ENCODE measurements at places on chromosomes 2 and 18.

DNA sequence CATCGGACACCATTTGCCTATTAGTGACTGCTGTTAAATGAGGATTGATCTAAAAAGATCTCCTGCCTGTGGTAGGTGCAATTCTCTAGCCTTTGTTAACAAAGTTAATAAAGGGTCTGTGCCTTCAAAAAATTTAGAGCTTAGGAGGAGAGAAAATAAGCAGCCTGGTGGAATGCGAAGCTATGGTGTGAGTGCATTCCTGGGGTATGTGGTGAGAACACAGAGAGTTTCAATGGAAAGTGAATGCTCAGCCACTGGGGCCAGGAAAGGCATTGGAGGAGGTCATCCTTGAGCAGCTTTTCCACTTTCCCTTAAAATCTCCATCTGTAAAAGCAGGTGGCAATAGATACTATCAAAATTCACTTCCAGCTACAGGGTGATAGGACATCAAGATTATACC is 331.2 kb upstream of the LRATD1 start:
- DNase-seq: peak; percentile 76

DNA sequence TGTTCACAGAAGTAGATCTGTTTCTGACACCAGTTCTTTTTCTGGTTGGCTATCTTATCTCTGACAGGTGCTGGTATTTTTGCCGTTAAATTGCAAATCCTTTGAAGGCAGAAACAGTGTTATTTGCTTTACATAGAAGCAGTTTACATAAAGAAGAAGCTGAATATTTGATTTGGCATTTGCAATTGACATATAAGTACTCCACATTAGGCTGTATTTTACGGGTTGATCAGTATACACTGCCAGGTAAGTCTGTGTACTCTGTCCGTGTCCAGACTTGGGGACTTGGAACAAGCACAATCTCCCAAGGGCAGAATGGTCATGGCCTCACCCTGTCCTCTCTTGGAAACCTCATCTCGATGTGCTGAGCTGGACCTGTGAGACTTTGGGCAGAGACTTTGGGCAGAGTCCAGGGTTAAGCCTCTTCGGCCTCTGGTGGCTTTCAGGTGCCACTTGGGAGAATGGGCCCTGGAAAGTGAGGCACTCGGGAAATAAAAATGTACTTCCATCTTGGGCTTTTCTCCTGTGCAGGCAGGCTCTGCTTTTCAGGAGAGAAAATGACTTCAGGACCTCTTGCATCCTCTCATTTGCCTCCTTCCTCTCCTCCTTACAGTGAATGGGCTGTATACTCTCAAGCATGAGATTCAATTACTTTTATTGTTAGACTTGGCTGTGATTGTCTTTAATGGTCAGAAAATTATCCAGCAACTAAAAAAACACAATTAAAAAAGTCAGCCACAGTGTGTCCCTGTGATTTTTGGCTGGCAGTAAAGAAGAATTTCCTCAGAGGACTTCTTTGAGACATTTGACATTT is 108.5 kb downstream of the RAPGEF4 start:
- DNase-seq: no peak

DNA sequence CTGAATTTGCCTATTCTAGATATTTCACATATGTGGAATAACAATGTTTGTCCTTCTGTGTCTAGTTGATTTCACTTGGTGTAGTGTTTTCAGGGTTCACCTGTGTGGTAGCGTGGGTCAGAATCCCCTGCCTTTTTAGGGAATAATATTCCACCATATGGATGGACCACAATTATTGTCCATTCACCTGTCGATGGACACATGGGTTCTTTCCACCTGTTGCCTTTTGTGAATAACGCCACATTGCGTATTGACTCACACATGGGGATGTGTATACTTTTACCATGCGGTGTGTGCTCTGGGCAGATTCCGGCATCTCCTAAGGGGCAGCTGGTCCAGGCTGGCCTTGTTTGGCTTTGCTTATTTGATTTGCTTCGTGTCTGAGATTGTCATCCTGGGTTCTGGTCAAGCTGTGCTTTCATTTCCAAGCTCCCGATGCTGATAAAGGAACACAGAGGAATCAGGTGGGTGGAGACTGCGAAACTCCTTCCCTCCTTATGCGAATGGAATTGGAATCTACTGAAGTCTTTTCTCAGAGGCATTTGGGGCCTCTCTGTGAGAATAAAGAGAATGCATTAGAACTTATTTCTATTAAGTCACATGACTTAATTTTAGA is 18.9 kb upstream of the ALLC start:
- DNase-seq: no peak

GRCh38 chr18:67961701-67962440 is 445.4 kb upstream of the DSEL start:
- no peak for DNase-seq

- no peak for DNase-seq
Observed at GRCh38 chr18:23158058-23158457, 22.8 kb downstream of the CABLES1 start.

DNA sequence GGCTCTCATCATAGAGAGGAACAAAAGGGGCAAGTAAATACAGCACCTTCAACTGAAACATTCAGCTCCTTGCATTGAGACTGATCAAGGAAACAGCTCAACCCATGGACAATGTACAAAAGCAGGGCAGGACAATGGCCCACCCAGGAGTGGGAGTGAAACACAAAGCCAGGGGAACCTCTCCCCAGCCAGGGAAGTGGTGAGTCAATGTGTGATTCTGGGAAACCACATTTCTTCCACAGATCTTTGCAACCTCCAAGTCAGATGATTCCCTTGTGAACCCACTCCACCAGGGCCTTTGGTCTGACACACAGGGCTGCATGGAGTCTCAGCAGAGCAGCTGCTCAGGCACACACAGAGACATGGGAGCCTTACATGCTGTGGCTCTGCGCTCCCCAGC is 294.5 kb downstream of the NR4A2 start:
- DNase-seq: no peak

GRCh38 chr18:25495606-25496005 is 143.6 kb upstream of the ZNF521 start:
- DNase-seq: no peak

GRCh38 chr2:176128172-176128981 is 1.1 kb upstream of the HOXD8 start:
- no peak for DNase-seq

DNA sequence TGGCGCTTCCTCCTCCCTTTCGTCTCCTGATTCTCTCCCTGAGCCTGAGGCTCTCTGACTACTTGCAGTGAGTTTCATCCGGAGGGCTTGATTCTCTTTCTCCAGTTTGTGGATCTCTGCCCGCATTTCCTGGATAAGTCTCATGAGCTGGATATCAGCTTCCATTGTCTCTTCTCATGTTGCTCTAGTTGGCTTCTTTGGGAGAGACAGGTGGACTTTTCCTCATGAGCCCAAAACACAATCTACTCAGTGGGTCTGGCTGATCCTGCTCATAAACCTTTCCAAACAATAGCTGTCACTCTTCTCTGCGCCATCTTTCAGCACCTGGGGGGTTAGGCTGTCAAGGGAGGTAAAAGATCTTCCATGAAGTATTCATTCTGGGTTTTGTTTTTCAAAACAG is at the start of gene CCDC195:
TSS of gene CCDC195 (minus strand) at position 165 of the 400 bp plus-strand sequence. CDS start at position 165, 0 bp downstream.
- no peak for DNase-seq

GRCh38 chr2:44171018-44171417 is 2.3 kb downstream of the PPM1B start:
- peak; percentile 63 for DNase-seq

GRCh38 chr2:54274781-54275242 is 18.8 kb upstream of the TSPYL6 start:
- peak; percentile 46 for DNase-seq

- DNase-seq: no peak
Observed at GRCh38 chr2:44671916-44672315, 269.6 kb upstream of the SIX3 start.

- no peak for DNase-seq
Observed at GRCh38 chr2:43838560-43839267, at the start of the genes ABCG5 and ABCG8. ABCG5 (minus strand) TSS chr2:43838839; CDS start chr2:43838679, 160 bp downstream. ABCG8 (plus strand) TSS chr2:43838971; CDS start chr2:43839054, 83 bp downstream.

- DNase-seq: no peak
Observed at GRCh38 chr2:115297056-115297455, 854.6 kb downstream of the DPP10 start.

DNA sequence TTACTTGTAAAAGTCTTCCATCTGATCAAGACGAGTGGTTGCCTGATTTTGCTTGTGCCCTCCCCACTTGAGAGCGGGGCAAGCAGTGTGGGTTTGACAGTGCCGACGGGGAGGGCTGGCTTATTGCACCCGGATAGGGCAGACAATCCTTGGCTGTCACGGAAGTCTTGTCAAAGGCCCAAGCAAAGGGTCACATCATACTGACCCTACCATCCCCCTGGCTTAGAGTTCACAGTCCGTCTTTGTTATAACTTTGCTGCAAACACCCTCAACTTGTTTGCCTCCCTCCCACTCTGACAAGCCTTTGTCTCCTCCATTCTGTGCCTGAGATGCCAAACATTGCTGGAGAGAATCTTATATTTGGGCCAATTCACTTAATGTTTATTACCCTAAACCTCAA is 165.9 kb upstream of the MSH6 start:
- DNase-seq: no peak

- peak; percentile 63 for DNase-seq
Observed at GRCh38 chr2:156380117-156380645, 47.7 kb upstream of the NR4A2 start.

DNA sequence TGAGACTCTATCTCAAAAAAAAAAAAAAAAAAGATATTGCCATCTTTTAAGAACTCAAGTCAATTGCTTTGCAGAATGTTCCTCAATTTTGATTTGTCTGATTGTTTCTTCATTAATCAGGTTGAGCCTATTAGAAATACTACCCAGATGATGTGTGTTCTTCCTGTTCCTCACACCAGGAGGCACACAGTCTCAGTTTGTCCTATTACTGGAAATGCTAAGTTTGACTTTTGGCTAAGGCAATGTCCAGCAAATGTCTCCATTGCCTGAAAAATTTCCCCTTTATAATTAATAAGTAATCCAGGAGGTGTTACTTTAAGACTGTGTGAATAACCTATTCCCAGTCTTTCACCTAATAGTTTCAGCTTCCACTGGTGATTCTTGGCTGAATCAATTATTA is 28.4 kb downstream of the BOLA3 start:
- DNase-seq: no peak

DNA sequence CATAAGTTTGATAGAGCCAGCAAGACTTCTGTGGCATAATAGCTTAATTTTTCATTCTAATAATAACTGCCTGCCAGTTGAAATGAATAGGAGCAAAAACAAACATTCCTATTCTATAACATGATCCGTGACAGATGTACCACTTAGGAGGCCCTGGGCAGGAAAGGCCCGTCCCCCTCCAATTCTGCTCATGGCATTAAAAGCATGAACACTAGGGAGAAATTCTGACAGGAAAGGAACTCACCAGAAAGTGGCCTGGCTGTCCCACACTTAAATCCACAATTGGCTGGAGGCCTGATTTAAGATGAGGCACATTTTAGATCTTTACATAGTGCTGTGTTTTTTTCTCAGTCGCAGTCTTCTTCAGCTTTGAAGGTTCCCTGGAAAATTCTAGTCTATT is 261.9 kb upstream of the ETAA1 start:
- DNase-seq: no peak

DNA sequence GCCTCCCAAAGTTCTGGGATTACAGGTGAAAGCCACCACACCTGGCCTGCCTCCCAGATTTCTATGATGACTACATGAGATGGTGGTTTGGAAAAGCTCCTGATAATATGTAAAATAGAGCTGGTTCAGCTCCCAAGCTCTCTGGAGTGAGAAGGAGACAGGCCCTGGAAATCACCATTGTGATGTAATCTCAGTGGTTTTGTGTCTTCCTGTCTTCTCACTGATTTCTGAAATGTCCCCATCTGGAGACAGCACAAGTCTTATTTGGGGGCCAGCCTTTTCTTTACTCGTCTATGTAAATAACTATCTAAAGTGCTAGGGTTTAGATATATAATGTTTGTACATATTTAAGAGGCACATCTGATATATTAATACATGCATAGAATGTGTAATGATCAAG is 64.0 kb downstream of the CCNT2 start:
- no peak for DNase-seq

DNA sequence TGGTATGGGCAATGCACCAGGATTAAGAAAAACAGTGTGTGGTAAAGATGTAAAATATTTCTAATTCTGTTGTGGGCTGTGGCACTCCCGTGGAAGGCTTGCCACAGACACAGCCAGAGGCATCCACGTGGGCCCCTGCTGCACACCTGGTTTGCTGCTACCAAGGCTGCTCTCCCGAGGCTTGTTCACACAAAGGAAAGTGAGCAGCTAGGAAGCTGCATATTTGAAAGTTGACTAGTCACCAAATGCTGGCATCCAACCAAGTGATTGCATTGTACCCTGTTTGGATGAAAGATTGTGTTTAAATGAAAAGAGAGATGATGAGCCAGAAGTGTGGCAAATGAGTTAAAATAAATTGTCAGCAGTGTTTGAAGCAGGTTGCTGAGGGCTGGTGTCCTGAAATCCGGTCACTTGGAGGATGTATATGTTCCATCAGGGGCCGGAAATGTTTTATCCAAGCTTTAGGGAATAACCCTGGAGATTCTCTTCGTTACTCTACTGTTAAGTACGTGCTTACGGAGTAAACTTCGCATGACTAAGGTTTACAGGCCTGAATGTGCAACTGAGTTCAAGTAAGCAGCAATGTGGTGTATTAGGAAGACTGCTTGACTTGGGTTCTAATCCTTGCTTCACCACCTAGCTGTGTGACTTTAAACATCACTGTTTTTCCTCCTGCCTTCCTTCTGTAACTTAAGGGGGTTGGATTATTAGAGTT is 86.1 kb downstream of the MSH2 start:
- DNase-seq: peak; percentile 86

DNA sequence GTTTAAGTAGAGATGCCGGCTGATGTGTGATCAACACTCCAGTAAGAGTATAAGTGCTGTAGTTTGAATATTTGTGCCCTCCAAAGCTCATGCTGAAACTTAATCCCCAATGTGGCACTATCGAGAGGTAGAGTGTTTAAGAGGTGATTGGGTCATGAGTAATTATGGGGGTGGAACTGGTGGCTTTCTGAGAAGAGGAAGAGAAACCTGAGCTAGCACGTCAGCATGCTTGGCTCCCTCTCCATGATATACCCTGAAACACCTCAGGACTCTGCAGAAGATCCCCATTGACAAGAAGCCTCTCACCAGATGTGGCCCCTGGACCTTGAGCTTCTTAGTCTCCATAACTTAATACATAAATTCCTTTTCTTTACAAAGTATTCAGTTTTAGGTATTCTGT is 584.8 kb downstream of the TSN start:
- peak; percentile 14 for DNase-seq

- DNase-seq: no peak
Observed at GRCh38 chr2:62822549-62822948, 117.0 kb downstream of the EHBP1 start.

GRCh38 chr2:31931916-31932315 is 78.9 kb downstream of the MEMO1 start:
- no peak for DNase-seq

GRCh38 chr2:193315428-193316091 is 1120.8 kb upstream of the TMEFF2 start:
- DNase-seq: no peak

- DNase-seq: peak; percentile 71
Observed at GRCh38 chr2:72883356-72883962, 3.7 kb upstream of the SPR start.

DNA sequence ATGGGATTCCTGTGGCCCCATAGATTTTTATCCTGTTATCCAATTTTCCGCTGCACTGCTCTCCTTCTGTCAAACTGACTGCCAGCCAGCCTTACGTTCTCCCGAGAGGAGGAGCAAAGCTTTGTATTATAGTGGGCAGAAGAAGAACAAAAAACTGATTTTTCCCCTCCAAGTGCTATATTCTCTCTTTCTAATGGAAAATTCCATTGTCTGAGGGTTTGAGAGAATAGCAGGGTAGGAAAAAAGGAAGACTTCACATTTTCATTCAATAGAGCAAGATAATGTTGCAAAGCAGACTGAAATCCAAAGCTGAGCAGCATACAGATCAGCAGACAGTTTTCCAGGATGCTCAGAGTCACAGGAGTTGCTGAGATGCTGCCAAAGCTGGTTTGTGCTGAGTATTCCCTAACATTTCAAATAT is 238.0 kb downstream of the UBE2E3 start:
- no peak for DNase-seq
